ENCODE measurements at places on chromosomes 1 and 21.

GRCh38 chr1:220189750-220190347 lies 82.4 kb downstream of the RAB3GAP2 start:
- DNase-seq: peak; percentile 14

- DNase-seq: peak; percentile 64
Measured at GRCh38 chr21:43340491-43341377, 86.2 kb downstream of the SIK1 start.

- DNase-seq: no peak
Measured at GRCh38 chr1:204782118-204782700, 88.5 kb upstream of the NFASC start.

DNA sequence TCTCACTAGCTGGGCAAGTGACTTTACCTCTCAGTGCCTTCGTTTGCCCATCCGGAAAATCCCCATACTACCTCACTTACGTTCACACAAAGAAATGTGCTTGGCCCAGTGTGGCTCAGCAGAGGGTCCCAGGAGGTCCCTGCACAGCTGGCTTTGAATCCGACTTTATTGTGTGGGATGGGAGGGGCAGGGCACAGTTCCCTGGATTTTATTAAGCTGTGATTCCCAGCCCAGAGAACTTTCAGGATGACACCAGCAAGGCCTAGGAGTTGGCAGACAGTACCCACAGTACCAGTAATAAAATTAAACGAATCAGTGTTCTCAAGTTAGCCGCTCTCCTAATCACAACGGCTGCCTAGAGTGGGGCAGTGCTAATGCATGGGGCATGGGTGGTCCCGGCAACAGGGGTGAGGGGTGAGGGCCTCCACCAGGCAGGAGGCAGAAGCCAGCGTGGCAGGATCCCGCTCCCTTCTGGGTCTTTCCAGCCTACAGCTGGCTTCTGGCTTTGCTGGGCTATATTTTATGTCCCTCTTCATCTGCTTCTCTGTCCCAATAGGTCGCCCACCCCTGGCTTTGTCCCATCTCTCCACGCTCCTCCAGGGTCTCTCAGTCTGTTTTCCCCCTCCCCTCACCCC lies 74.9 kb downstream of the VWA5B1 start:
- no peak for DNase-seq

GRCh38 chr1:177920091-177920490 lies 49.8 kb downstream of the SEC16B start:
- DNase-seq: no peak

- DNase-seq: no peak
Measured at GRCh38 chr21:43654806-43655489, 4.3 kb downstream of the HSF2BP start.

DNA sequence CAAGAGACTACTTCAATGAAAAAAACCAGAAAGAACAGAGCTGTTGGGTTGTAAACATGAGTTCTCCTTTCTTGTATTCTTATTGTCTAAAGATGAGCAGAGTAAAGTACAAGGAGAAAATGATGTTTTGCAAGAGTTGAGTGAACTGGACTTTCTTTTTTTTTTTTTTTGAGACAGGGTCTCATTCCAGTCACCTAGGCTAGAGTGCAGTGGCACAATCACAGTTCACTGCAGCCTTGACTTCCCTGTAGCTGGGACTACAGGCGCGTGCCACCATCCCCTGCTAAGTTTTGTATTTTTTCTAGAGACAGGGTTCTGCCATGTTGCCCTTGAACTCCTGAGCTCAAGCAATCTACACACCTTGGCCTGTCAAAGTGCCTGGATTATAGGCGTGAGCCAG lies 7.1 kb upstream of the IVNS1ABP start:
- DNase-seq: no peak

DNA sequence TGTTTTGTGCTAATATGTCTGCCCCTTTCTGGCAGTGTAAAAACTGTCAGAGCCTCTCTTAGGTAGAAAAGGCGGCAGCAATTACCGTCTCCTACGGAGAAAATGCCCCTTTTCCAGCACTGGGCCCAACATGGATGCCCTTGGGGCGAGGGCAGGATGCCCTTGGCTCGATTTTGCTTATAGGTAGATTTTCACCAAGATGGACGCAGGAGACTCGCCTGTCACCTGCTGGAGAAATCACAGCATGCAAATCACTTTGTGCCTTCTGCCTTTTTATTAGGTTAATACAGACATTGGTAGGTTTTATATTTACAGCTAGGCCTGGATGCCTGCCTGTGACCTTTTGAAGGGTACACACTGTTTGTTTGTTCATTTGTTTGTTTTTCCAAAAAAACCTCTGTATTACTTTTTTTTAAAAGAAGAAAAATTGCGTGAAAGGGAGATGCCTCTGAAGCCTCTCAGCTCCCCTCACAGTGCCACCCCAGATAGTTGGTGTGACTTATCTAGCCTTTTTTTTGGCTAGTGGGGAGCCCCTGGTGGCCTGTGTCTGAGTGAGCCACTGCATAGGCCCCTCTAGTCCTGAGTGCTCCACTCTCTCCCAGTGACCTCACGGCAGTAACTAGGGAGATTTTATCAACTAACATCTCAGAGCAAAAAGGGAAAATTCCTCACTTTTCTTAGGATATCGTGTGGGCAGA lies 2.5 kb downstream of the ATP1B1 start:
- no peak for DNase-seq

DNA sequence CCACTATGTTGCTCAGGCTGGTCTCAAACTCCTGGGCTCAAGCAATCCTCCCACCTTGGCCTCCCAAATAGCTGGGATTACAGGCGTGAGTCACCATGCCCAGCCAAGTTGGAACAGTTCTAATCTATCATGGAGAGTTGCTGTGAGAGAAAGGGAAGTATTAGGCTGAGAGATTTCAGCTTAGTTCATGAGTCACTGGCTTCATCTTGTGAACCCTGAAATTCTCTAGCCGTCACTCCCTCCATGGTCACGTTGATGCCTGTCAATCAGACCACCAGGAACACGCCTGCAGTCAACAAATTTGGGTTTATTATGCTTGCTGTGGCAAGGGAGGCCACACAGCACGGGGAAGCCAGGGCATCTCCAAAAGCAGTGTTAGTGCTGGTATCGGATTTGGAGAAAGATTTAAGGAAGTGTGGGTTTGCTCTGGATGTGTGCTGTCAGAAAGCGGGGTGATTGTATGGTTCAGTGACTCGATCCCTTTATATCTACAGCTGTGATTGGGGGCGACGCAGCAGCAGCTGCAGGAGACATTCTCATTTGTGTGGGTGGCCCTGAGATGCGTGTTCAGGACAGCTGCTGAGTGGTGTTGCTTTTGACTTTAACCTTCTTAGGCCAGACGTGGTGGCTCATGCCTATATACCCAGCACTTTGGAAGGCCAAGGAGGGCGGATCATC lies 18.7 kb downstream of the UQCRHL start:
- DNase-seq: no peak

- DNase-seq: no peak
Measured at GRCh38 chr21:33820798-33821197, 94.8 kb downstream of the ATP5PO start.

DNA sequence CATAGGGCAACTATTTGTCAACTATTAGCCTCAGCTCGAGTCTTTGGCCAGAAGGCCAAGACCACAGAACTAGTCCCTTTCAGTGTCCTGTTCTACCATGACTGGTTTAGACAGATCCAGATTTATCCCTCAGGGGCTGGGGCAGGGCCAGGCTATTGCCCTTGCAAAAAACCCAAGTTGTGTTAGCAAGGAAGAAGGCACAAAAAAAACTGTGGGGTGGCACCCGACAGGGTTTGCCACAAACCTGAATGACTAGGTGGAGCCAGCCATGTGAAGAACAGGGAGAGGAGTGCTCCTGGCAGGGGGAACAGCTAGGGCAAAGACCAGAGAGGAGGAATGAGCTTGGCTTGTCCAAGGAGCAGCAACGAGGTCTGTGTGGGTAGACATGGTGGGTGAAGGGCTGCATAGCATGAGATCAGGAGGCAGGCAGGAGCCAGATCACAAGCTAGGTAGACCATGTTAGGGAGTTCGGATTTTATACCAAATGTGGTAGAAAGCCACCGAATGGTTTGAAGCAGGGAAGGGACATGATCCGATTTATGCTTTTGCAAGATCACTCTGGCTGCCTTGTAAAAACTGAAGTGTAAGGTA lies 4.3 kb downstream of the DCST1 start:
- no peak for DNase-seq

DNA sequence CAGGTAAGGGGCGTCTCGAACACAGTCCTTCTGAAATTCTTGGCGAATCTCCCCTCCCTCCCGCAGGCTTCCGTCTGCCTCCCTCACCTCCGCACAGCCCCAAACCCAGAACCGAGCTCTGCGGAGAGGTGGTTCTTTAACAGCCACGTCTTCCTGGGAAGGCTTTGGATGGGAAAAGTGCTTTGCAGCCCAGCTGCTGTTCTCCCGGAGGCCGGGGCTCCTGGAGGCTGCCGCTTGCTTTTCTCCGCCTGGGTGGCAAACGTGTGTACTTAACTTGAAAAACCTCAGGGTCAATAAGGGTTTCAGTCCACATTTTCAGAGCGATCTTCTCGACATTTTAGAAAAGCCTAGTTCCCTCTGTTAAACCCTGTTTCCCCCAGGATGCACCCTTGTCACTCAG lies 109.3 kb downstream of the PRDM16 start:
- no peak for DNase-seq

GRCh38 chr1:81414488-81415015 lies 386.2 kb upstream of the ADGRL2 start:
- DNase-seq: peak; percentile 89

DNA sequence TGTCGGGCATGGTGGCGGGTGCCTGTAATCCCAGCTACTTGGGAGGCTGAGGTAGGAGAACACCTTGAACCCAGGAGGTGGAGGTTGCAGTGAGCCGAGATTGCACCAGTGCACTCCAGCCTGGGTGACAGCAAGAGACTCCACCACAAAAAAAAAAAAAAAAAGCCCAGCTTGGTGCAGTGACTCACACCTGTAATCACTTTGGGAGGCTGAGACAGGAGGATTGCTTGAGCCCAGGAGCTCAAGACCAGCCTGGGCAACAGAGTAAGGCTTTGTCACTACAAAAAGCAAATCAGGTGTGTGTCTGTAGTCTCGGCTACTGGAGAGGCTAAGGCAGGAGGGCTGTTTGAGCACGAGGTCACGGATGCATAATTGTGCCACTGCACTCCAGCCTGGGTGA lies 5.0 kb upstream of the H6PD start:
- no peak for DNase-seq

GRCh38 chr1:234598974-234599616 lies 10.9 kb downstream of the IRF2BP2 start:
- DNase-seq: no peak

DNA sequence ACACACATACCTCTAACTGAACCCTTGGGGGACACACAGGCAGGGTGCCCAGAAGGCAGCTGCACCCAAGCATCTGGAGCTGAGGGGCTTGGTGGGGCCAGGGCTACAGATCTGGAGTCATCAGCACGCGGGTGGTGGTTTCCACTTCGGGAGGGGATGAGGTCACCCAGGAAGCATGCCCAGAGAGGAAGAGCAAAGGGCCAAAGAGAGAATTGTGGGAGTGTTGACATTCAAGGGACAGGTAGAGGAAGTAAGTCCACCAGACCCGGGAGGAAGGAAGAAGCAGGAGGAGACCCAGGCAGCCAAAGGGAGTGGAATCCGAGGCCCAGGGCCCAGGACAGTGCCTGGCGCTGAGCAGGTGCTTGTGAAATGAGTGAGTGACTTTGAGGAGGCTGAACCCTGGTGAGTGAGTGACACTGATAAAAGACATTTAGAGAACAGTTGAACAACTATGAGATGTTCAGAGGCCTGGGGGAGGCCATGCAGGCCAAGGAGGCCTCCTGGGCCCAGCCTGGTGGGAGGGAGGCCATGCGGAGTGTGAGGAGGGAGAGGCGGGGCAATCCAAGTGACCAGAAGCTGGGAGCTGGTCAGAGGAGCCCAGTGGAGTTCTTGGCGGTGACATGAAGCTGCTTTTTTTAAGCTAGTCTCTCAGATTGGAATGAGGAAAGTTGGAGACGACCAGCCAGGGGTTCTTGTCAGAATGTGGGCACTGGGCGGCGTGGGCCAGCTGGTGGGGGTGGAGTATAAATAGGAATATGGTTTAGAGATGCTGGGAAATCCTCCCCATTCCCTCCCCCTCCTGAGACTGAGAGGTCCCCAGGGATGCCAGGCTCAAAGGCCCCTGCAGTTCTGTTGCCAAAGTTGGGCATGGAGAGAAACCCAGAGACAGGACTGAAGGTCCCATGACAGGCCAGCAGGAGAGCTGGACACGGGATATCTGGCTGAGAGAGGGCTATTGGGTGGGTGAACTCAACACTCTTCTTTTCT lies 7.9 kb downstream of the CDK18 start:
- no peak for DNase-seq

DNA sequence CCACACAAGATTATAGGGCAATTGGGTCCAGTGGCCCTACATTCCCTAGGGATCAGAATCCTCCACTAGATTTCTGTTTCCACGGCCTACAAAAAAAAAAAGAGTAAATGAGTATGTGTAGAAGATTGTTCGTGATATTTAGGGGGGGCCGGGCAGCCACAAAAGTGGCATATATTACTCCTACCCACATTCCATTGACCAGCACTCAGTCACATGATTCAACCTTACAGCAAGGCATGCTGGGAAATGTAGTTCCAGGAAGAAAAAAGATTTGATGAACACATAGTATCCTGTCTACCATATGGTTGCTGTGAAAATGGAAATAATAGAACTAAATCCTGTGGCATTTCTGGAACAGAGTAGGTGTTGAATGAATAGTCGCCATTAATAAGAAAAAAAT lies 43.4 kb upstream of the GJB5 start:
- no peak for DNase-seq

DNA sequence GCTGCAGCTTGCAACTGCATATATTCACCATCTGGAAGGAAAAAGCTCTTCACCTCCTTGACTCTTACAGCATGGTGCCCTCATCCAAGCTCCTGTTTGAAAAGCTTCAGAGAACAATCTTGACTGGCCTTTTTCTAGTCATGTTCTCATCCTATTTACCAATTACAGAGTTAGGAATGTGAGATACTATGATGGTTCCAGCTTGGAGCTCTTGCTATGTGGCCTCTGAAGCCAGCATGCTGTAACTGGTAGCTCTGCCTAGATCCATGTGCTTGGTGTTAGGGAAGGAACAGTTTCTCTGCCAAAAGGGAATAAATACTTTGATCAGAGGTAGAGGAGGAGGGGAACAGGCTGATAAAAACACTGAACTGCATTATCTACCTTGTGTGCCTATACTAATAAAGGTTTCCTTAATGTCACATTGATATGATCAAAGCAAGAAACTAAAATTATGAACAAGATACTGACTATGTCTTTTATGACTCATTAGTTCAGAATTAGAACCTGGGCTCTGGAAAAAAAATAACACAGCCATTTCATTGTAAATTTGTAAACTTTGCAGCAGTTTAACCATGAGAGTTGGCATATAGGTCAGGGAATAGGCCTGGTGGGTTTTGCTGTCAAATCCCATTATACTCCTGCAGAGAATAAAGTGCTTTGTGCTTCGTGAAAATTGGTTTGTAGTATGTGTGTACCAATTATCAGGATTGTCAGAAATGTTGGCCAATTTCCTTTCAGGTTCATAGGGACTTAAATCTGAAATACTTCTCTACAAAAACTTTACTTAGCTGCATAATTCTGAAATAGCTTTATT lies 92.7 kb downstream of the LEPR start:
- DNase-seq: no peak

- DNase-seq: peak; percentile 97
Measured at GRCh38 chr1:35769188-35769758, 505 bp downstream of the CLSPN start.
